HTR-8/SVneo (cell line): ENCODE measurements at places on chromosomes 5 and 9.
A peak's percentile ranks its signal among the peaks of the same experiment; 100 is the strongest.

DNA sequence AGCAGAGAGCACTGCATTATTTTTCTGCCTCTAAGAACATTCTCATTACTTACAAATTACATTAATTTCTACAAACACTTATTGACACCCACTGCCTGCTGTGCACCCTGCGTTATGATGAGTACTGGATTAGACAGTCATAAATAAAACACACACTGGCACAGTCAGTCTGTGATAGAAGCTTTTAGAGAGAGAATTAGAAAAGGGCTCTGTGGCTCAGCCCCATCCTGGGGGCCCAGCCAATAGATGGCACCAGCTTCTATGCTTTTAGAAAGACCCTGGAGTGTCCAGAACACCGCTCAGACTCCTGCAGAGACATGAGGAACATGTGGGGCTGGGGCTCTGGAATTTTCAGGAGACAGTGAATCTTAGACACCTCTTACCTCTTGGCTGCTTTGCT is 61.0 kb upstream of the RAPGEF1 start:
- DNase-seq: no peak

DNA sequence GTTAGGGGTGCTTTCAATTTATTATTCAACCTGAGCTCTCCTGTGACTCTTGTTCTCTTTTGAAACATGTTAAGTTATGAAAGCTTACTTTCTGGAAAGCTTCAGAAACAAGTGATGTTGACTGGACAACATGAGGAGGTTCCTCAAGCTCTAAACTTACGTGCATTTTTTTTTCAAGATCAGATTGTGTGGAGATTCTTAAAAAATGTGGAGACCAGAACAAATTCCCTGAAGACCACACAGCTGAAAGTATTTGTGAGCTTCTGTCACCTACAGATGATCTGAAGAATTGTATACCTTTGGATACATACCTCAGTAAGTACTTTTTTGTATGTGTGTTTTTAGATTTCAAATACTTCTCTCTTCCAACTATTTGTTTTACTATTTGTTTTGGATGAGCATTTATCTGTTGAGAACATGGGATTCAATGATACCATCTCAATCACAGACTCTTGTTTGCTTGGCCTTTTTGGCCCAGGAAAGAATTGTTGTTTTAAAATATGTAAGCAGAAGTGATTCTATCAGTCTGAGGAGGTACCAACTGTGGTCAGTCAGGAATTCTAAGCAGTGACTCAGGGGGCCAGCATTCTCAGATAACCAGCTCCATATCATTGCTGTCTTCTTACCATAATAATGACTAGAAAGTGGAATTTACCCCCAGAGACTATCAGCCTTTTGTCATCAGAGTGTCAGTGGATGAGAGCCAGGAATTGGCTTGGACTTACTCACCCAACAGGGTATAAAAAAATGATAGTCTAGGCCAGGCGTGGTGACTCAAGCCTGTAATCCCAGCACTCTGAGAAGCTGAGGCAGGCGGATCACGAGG is 34.4 kb upstream of the GLIPR2 start:
- DNase-seq: peak; percentile 59

GRCh38 chr5:55418994-55419968 is 111.5 kb downstream of the MTREX start:
- DNase-seq: no peak

DNA sequence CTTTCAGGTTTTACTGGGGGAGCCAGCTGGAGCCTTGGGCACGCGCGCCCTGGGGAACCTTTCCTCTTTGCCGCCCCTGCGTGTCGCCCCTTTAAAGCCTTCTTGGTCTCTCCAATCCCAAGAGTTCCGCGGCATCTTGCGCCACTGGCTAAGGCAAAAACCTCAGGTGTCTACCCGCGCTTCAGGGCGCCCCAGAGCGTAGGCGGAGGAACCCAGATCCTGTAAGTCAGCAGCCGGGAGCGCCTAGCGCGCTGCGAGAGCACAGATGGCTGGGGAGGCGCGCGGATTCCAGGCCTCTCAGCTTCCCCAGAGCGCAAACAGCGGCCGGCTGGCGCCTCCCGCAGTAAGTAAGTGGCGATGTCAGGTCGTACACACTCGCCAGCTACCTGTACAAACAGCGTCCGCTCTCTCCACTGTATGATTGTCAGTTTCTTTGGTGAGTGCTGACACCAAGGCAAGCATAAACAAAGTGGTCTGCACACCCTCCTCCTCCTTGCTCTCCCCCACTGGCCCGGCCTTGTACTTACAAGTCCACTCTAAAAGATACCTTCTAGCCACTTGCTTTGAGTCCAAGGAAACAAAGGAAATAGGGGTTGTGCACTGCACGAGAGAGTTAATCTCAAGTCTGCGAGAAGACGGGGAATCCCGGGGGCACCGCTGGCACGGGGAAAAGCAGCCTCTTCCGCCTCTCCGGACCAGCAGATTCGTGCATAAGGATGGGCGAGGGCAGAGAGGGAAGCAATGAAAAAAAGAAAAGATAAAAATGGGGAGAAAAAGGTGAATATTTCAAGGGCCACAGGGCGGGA is 2.9 kb downstream of the HTR1A start:
- DNase-seq: no peak

DNA sequence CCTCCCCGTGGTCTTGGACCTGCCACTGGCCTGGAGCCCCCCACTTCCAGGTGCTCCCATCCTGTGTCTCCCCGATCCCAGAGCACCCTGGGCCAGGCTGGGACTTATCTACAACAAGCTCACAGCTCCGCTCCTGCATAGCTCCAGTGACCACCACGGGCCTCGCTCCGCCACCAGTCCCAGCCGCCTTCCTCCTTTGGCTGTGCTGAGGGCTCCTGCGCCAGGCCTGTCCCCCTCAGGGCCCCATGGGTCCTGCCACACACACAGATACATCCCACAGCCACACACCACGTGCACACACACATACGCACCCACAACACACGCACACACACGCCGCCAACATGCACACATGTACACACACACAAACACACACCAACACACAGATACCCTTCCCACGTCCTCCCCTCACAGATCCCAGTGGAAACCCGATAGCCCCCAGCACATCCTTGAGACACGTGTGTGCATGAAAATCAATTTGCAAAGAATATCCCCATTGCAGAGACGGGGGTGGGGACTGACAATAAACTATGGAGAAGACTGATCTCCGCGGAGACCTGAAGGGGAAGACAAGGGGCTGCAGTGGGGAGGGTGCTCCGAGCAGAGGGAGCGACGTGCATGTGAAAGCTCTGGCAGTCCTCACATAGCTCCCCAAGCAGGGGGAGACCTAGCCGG is 18.5 kb upstream of the LAMC3 start:
- no peak for DNase-seq

DNA sequence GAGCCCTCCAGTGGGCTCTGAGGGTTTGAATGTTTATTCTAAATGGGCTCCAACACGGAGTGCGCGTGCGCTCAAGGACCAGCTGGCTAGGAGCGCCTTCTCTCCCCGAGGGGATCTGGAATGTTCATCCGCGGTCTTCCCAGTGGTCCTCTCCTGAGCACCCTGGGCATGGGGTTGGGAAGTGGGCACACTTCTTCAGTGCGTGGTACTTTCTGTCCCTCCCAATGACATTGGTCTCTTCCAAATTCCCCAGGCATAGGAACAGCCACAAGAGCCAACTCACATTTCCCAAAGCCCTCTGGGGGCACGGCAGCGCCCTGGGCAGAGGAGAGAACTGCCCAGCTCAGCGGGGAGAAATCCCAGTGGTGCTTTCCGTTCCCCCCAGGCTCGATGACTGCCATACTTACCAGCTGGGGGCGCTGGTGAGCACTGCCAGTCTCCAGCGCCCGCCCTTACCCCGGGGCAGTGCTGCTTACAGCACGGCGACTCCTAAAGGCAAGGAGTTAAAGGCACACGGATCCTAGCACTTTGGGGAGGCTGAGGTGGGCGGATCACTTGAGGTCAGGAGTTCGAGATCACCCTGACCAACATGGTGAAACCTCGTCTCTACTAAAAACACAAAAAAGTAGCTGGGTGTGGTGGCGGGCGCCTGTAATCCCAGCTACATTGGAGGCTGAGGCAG is 29.9 kb upstream of the OBP2B start:
- DNase-seq: peak; percentile 27
